ENCODE measurements at places on chromosomes 2 and 18. TPM values are rescaled to one million over a fixed set of nuclear protein-coding genes. Genes with fewer than 3 reads are reported as not detected.

DNA sequence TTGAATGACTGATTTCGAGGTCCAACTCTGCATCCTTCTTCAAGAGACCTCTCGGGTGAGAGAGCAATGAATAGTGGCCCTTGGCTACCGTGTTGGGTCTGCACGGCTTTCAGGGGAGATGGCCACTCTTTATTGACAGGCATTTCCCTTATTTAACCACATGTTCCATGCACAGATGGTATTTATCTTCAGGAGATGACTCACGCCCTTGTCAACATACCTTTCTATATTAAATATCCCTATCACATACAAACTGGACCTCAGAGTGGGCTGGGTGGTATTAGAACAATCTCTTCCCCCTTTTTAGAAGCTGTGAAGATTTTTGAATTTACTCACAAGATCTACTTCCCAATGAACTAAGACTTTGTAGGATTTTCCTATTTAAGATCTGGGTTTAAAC, 109.6 kb upstream of the CDC42EP3 start:
- no peak for DNase-seq

GRCh38 chr18:29501952-29502351, 1325.0 kb upstream of the CDH2 start:
- DNase-seq = no peak

DNA sequence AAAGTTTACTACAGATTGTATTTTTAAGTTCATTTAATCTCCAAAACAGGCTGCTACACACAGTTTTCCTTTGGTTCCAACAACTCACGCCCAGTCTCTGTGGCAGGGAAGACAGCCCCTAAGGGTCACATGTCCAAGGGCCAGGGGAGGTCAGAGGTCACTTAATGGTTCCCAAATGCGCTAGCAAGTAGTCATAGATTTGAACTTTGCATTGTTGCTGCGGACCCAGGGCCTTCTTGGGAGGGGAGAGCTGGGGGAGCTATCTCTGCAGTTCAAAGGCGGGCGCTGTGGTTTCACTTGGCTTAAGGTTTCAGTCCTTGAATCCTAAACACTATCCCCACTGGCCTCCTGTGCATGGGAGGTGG, 74.8 kb upstream of the ZNF532 start:
- DNase-seq = peak; percentile 21

The CAVIN2 gene
- total RNA-seq = 138 TPM

The EVX2 gene
- not detected for total RNA-seq

The PCBP1 gene
- 358 TPM for total RNA-seq

DNA sequence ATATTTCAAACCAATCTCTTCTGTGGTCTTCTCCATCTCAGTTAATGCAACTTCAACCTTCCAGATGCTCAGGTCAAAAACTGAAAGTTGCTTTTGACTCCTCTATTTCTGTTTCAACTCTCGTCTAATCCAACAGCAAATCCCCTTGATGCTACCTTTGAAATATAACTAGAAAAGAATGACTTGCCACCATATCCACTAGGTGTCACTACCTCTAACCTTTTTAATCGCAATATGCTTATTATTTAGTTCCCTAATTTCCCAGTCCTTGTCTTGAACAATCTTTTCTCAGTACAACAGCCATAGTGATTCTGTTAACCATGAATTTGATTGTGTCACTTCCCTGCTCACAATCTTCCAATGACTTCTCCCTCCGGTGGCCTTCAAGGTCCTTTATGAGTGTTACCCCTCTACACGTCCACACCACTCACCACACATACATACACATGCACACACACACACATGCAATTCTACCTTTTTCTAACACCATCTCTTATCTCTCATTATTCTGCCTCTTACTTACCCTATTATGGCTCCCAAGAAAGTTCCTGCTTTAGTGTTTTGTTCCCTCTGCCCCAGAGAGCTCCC, 245.5 kb upstream of the KCNJ3 start:
- DNase-seq = no peak

The BOK gene
- total RNA-seq = 76.8 TPM

The UGT1A4 gene
- total RNA-seq = 5.2 TPM

The UGT1A6 gene
- 6.3 TPM for total RNA-seq

DNA sequence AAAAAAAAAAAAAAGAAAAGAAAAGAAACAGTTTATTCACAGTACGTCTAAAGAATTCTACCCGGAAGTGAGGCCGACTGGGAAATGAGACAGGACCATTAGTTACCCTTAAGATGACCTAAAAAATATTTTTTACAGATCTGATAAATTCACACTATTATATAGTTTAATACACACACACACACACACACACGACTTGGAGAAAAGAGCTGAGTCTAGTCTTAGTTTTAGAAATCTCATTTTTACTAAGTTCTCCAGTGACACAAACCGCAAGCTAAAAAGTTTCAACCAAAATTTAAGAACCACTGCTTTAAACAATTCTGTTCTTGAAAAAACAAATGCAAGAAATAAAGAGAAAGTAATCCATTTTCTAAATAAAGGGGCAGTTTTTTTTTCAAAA, 27.1 kb downstream of the ST3GAL5 start:
- no peak for DNase-seq

DNA sequence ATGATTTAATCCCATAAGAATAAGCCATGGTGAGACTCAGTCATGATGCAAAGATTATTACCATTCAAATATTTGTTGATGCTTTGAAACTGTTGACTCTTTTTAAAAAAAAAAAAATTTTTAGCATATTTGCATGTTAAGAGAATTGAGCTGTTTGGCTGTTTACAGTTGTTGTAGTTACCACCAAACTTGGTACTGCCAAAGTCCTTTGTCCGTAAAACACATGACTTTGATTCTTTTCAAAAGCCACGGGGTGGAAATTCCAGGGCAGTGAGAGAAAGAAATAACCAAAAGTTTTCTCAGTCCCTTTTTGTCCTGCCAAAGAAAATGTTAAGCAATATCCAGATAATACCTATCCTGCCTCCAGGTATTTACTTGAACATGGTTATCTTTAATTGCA, 474.8 kb downstream of the METTL4 start:
- DNase-seq = no peak

DNA sequence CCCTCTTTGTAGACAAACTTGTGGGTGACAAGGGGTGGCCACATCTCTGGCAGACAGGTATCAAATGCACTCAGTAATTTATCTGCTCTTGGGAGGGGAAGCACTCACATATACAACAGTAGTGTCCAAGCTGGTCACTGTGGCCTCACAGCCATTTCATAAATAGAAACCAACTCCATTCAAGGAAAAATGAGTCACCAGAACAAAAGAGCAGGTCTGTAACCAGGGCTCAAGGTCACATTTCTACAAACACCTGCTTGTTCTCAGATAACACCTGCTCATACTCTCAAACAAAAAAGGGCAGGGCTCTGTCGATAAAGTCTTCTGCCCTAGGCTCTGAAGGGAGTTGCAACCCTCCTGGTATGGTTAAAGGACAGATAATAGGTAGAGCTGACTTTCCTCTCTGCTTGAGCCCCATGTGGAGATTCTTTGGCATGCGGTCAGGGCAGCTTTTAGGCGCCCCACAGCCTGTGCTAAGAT, 459.0 kb downstream of the BCL11A start:
- peak; percentile 74 for DNase-seq

GRCh38 chr2:235931676-235932075, 236.5 kb downstream of the GBX2 start:
- DNase-seq = no peak

The EPB41L3 gene
- total RNA-seq = 34.0 TPM

The IL1R2 gene
- total RNA-seq = 2.3 TPM

The ADCYAP1 gene
- 1.1 TPM for total RNA-seq

The RAX gene
- total RNA-seq = not detected

DNA sequence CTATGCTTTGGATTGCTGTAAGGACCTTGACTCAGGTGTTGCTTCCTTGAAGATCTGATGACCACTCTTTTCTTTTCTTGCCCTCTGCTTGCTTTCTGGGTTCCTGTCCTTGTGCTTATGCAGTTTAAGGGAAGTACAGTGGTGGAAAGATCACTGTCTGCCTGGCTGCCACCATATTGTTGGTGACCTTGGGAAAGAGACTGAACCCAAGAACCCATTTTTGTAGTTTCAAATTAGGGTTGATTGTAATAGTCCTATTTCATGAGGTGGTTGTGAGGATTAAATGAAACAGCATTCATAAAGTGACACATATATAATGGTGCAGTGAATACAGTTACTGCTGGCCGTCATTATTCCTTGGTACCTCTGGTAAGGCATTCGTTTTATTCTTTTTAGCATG, 41.1 kb downstream of the MAP4K4 start:
- DNase-seq = no peak

The ZNF385B gene
- 3.2 TPM for total RNA-seq

DNA sequence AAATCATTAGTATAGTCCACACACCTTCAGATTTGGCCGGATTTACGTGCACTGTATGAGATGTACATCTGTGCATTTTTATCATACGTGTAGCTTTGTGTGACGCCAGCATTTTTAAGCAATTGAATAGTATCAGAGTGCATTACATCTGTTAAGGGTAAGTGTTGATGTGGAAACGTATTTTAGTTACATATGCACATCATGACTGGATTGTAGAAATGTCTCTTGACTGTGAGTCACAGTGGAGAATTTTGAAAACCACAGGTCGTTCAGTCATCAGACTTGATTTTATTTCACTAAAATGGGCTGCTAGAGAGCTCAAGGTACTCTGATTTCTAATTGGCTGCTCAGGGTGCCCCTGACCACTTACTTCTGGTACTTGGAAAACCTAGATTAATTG, 5.4 kb upstream of the GPBAR1 start:
- DNase-seq = no peak

The PRKAG3 gene
- not detected for total RNA-seq

- DNase-seq = no peak
These were observed 15.3 kb downstream of the UNC50 start for GRCh38 chr2:98623657-98624056.

DNA sequence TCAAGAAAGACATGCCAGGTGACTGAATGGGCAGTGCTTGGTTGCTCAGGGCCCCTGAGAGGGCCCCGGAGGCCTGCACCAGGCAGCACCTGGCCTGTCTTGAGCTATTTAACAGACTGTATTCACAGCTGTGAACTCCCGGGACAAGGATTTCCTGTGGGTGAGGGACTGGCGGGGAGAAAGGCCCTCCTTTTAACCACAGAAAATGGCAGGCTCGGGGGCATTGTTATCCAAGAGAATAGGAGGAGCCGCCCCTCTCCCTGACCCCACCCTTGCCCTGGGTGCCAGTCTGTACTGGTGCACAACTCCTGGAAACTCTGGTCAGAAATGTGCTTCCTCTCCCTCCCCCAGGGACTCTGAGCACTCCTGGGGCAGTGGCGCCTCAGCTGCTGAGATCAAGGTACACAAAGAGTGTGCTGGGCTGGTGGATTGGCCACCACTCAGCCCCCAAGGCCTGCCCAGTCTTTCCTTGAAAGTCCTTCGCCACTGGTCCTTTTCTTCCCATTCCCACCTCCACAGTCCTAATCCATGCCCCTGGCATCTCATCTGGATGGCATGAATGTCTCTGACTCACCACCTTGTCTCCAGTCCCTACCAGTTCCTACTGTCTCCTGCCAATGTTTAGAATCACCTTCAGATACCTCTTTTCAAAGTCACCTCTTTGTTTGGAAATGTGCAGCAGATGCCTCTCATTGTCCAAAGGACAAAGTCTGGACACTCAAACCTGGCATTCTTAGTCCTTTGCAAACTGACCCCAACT, 19.6 kb upstream of the EPAS1 start:
- no peak for DNase-seq

DNA sequence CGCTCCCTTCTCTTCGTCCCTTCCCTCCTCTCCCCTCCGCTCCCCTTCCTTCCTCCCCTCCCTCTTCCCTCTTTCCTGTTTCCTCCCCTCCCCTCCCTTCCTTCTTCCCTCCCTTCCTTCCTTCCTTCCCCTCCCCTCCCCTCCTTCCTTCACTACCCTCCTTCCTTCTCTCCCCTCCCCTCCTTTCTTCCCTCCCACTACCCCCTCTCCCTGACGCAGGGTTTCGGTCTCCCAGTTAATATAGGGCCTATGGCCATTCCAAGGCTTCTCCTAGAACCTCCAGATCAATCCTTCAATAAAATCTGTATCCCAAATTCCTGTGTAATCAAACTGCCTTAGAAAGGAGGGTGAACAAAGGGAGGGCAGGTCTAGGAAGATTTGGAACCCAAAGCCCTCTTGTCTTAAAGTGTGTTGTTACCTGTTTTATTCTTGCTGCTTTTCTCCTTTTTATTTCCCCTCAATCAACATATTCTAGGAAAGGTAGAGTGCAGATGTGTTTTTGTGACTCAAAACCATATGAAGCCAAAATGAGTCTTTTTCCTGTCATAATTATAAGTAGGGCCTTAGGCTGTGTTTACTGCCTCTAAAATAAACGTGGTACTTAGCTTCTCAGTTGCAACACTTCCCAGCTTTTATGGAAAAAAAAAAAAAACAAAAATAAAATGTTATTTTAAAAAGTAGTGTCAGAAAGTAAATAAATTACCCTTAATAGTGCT, 53.7 kb downstream of the GPD2 start:
- DNase-seq = no peak

The COPS8 gene
- 48.1 TPM for total RNA-seq

The CLHC1 gene
- 20.1 TPM for total RNA-seq

- DNase-seq = no peak
These were observed 25.3 kb upstream of the IL1RN start for GRCh38 chr2:113102133-113102532.

- no peak for DNase-seq
These were observed 110.9 kb downstream of the LYPD6 start for GRCh38 chr2:149441255-149441654.

DNA sequence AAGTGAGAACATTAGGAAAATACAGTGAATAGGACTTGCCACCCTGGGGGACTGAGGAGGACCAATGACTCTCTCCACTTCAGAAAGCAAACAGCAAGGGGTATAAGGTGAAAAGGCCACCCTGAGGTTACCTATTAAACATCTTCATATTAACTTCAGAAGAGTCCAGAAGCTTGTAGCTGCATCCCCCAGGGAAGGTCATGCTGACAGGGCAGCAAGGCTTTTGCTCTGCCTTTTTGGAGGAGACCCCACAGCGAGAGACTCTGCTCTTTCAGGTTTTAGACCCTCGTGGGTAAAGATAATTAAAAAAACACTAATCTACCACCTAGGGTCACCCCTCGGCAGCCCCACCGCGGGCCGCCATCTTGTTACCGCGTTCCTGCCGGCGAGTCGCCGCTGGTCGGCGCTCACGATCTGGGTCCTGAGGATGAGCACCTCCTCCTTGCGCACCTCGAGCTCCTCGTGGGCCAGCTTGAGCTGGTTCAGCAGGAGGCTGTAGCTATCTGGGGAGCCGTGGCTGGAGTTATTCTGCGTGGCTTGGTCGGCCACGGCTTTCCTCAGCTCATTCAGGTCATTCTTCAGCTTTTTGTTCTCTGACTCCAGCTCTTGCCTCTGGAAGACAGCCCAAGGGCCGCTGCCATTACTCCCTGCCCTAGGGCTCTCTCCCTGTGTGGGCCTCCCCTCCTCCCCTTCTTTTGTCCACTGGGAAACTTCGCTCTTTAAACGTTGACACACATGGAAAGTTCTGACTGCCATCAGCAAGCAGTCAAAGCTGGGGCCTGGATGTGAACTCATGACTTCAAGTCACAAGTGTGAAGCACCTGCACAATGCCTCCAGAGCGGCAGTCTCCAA, 50.7 kb upstream of the ACAA2 start:
- no peak for DNase-seq

The TTC27 gene
- total RNA-seq = 10.4 TPM

GRCh38 chr2:55115761-55116597, 65.7 kb upstream of the RTN4 start:
- DNase-seq = no peak

All from mucosa of gallbladder (tissue), 1 donor.